ENCODE measurements at places on chromosomes 13 and 19.

GRCh38 chr19:31013384-31014020, 335.7 kb downstream of the TSHZ3 start:
- peak; percentile 41 for DNase-seq

DNA sequence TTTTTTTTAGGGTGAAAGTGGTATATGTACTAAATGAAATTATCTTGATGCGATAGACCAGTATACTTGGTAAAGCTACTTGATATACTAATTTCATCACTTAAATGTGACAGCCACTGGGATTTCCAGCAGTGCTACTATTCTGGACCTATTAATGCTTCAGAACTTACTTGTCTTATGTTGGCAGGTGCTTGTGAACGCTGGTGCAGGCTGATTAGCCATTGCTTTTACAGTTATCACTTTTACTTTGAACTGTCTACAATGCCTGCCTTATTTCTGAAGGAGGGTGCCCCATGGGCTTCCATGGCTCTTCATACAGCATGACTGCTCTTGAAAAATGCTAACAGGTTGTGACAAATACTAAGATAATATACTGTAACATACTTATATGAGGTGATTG, 294.7 kb downstream of the GPC6 start:
- no peak for DNase-seq

GRCh38 chr13:93685900-93686299, 459.3 kb downstream of the GPC6 start:
- no peak for DNase-seq

- DNase-seq = peak; percentile 97
These were observed at the start of gene IZUMO4 for GRCh38 chr19:2096480-2097202. TSS of gene IZUMO4 (plus strand) at chr19:2096915. CDS start at chr19:2096946, 31 bp downstream.

GRCh38 chr19:53019684-53020083, 6.0 kb downstream of the ERVV-1 start:
- no peak for DNase-seq

DNA sequence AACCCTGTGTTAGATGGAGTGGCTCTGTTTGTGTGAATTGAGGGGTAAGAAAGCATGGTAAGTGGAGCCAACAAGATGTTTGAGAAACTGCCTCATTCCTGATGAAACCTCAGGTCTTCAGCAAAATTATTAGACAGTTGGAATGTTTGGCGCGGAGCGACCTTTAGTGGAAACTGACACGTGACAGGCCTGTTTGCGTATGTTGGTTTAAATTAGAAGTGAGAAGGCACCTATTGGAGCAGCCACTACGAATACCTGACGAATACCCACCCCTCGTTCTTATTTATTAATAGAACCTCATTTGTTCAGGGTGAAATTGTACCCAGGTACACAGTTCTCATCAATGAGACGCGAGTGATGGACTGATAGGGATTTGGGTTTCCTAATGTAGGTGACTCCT, 63.2 kb upstream of the MIR17HG start:
- DNase-seq = no peak

- DNase-seq = no peak
These were observed 23.6 kb downstream of the LYL1 start for GRCh38 chr19:13078897-13079541.

DNA sequence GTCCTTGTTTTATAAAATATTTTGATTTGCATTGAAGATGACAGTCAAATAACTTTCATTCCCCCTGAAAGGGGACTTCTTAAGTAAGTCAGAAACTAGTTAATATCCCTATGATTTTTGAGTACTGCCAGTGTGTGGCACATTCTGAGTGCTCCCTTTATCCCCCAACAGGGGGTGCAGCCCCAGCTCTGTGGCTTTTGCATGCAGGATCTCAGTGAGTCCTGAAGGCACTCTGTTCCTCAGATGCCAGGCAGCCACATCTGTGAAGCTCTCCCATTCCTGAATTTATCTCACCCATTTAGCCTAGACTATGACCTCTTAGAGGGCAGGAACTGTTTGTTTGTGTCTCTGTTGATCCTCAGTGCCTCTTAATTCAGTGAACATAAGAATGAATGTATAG, 123.1 kb downstream of the CDK8 start:
- no peak for DNase-seq

- DNase-seq = no peak
These were observed 8.6 kb upstream of the GPR18 start for GRCh38 chr13:99266827-99267226.

DNA sequence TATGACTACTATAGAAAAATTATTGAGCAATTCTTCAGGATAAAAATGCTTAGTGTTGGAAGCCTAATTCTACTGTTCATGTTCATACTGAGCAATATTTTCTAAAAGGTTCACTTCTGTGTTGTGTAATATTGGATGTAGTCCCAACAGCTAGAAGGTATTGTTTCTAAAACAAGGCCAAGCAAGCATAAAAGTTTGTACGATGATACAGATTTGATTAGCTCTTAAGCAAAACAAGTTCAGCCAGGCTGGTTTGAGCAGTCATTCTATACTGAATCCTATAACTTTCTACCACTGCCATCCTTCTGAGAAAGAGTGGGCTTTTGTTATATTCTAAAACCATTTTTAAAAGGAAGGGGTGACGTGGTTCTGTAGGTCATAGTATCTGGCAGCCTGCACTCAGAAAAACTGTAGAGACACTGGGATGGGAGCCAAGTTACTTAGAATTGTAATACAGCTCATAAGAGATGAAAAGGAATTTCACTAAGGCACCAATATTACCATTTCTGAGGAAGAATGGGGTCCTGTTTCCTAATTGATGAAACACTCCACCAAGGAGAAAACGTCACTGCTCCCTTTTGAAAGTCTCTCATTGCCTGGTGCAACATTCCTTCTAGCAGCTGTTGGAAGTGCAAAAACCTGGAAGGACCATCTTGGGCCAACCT, 275.0 kb upstream of the DACH1 start:
- peak; percentile 37 for DNase-seq

GRCh38 chr19:17079710-17080439, 4.3 kb downstream of the MYO9B start:
- peak; percentile 48 for DNase-seq

- DNase-seq = no peak
These were observed 1.5 kb downstream of the HTR2A start for GRCh38 chr13:46895381-46895780.

GRCh38 chr13:44583137-44583536, 7.0 kb upstream of the TSC22D1 start:
- no peak for DNase-seq

DNA sequence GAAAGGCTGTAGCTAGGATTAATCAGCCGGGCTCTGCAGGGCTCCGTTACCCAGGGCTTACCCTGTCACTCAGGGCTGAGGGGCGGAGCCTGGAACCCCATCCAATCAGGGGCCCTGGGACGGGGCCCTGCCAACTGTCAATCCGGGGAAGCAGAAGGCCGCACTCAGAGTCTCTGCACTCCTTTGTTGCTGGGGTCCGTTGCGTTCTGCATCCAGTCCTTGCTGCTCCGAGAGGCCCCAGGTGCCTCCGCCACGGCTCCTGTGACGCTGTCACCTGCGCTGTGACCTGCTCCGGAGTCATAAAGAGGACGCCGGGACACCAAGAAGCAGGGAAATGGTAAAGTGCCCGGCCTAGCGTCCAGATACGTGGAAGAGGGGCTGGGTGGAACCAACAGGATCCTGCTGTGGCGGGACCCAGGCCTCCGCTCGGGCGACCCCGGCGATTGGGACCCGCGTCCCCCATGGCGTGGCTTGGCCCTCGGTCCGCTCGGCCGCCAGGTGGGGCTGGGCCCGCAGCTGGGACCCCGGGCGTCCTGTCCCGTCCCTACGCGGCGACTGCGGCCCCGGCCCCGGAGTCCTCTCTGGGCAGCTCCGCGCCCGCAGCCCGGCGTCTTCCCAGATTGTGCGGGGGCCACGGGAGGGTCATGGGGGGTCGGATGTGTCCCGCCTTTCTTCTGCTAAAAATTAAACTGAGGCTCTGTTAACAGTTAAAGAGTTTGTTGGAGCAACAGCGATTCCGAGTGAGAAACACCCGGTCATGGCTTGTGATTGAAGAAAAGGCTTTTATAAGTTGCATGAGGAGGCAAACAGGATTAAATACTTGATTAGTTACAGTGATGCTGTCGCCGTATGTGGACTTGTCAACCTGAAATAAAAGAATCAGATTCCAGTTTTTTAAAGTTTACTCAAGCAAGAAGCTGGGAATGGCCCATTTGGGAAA, at the start of gene ZNF491:
Gene ZNF491, plus strand, starts transcription at position 133 of the 940 bp plus-strand sequence. CDS start 7,431 bp downstream, outside the sequence.
- DNase-seq = peak; percentile 87
